ENCODE measurements at places on chromosomes 3 and 15. TPM values are rescaled to one million over a fixed set of nuclear protein-coding genes. Genes with fewer than 3 reads are reported as not detected.

- no peaks in the 10 kb centered on the region for H3K4me1 ChIP-seq
- no peak overlapping the region for H3K4me3 ChIP-seq
- no peak overlapping the region for H3K27ac ChIP-seq
- H3K27me3 ChIP-seq = peaks cover 6% of the 10 kb centered on the region
- no peak for DNase-seq
Observed at GRCh38 chr15:69002783-69003182, 11.7 kb upstream of the NOX5 start.

DNA sequence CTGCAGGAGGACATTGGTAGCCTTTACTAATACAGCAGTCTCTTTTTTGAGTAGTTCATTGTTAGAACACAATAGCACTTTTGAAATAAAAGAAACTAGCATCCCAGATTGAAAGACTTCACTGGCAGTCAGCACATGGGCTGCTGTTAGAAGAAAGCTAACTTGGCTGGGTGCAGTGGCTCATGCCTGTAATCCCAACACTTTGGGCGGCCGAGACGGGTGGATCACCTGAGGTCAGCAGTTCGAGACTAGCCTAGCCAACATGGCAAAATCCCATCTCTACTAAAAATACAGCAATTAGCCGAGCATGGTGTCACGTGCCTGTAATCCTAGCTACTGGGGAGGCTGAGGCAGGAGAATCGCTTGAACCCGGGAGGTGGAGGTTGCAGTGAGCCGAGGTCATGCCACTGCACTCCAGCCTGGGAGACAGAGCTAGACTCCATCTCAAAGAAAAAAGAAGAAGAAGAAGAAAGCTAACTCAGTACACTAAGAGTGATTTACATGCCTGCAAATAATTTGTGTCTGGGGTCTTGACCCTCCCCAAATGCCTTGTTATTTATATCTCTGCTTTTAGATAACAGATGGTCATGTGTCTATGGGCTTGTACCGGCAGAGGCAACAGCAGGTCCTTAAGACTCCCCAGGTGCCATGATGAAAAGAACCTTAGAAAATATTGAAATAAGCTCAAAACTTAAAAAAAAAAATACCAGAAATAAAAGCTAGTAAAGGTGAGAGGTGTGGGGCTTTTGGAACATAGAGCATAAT, 9.7 kb downstream of the TPM1 start:
- H3K4me1 ChIP-seq = peaks cover 64% of the 10 kb centered on the region
- no peaks in the 10 kb centered on the region for H3K27me3 ChIP-seq
- H3K36me3 ChIP-seq = peaks cover 4% of the 10 kb centered on the region
- H3K27ac ChIP-seq = peak overlapping the region; percentile 61
- no peak overlapping the region for H3K4me3 ChIP-seq
- DNase-seq = no peak

- H3K27me3 ChIP-seq = no peaks in the 10 kb centered on the region
- H3K4me1 ChIP-seq = no peaks in the 10 kb centered on the region
- no peak overlapping the region for H3K27ac ChIP-seq
- no peak for DNase-seq
- H3K36me3 ChIP-seq = no peaks in the 10 kb centered on the region
- no peak overlapping the region for H3K4me3 ChIP-seq
Observed at GRCh38 chr15:50778086-50778485, 12.6 kb upstream of the SPPL2A start.

DNA sequence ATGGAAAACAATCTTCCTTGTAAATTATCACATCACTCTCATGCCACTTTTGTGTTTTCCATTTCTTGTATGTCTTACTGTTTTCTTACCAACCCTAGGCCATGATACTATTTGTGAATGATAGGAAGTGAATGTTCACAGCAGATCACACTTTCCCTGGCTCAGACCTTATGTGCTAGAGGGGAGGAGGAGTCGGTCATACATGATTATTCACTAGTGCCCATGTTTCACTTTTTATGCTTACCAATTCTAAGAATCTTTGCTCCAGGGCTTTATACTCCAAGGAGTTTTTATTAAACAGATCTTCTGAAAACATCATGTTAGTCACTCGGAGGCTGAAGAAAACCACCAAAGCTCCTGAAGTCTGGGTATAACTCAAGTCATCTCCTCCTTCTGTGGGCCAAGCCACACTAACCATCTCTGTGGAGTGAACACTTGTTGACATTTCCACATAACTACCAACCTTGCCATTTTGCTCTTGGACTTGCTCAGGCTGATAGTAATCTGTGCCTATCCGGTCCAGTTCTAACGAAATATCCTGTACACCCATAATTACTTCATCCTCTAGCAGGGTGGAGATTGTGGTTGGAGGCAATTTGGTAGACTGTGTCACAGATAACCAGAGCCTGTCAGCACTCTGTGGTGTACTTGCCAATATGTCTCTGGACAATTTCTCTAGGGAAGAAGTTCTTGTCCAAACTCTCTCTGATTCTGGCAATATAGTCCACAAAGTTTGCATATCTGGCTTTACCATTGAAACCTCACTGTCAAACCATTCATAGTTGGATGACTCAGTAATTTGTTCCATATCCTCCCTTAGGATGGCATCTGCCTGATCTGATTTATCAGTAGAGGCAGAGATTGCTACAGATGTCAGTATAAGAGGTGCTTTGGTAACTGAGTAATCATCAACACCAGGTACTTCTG, 76.8 kb downstream of the IMPG2 start:
- no peaks in the 10 kb centered on the region for H3K4me1 ChIP-seq
- peaks cover 3% of the 10 kb centered on the region for H3K36me3 ChIP-seq
- no peak for DNase-seq

Gene CASR
- 2.5 TPM for total RNA-seq

Gene UTS2B
- 0.62 TPM for total RNA-seq

DNA sequence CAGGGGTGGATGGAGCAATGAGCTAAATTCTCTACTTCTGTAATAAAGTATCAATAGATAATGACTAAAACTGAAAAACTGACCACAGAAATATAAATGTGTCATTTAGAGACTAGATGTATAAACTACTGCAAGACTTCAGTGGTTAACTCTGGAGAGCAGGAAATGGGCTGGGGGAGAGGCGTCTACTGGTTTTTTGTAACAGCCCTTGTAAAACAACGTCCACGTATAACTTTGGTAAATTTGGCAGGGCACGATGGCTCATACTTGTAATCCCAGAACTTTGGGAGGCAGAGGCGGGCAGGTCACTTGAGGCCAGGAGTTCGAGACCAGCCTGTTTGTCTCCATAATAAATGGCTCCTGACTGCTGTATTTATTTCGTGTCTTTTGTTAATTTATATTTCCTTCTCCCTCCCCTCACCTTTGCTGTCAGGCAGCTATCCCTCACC, 12.5 kb downstream of the RAB27A start:
- H3K27ac ChIP-seq = no peak overlapping the region
- DNase-seq = no peak

- peak overlapping the region; percentile 97 for H3K27ac ChIP-seq
- DNase-seq = no peak
Observed at GRCh38 chr3:53044371-53044710, 1.5 kb downstream of the SFMBT1 start.

GRCh38 chr3:151460228-151460627, 633 bp downstream of the IGSF10 start:
- no peak overlapping the region for H3K27ac ChIP-seq
- peaks cover 9% of the 10 kb centered on the region for H3K4me1 ChIP-seq
- H3K36me3 ChIP-seq = no peaks in the 10 kb centered on the region
- peak overlapping the region; percentile 78 for H3K4me3 ChIP-seq
- no peak for DNase-seq
- H3K27me3 ChIP-seq = peaks cover 16% of the 10 kb centered on the region

GRCh38 chr15:90201130-90201943, at the start of gene SEMA4B:
SEMA4B (plus strand) TSS chr15:90201330; CDS start chr15:90201579, 249 bp downstream.
- H3K36me3 ChIP-seq = no peaks in the 10 kb centered on the region
- peak; percentile 77 for DNase-seq
- H3K27me3 ChIP-seq = no peaks in the 10 kb centered on the region
- H3K4me1 ChIP-seq = peaks cover 7% of the 10 kb centered on the region
- peak within 1 kb of the TSS; percentile 91 for H3K27ac ChIP-seq

GRCh38 chr3:45756055-45756454, 40.3 kb downstream of the SLC6A20 start:
- H3K27me3 ChIP-seq = peaks cover 5% of the 10 kb centered on the region
- no peak for DNase-seq
- peaks cover 11% of the 10 kb centered on the region for H3K4me1 ChIP-seq
- H3K4me3 ChIP-seq = no peak overlapping the region
- H3K36me3 ChIP-seq = peaks cover 1% of the 10 kb centered on the region
- no peak overlapping the region for H3K27ac ChIP-seq

- no peak overlapping the region for H3K4me3 ChIP-seq
- no peaks in the 10 kb centered on the region for H3K27me3 ChIP-seq
- peaks cover 5% of the 10 kb centered on the region for H3K4me1 ChIP-seq
- no peak for DNase-seq
- H3K27ac ChIP-seq = no peak overlapping the region
- peaks cover 10% of the 10 kb centered on the region for H3K36me3 ChIP-seq
Observed at GRCh38 chr3:94083261-94083660, 20.4 kb downstream of the NSUN3 start.

DNA sequence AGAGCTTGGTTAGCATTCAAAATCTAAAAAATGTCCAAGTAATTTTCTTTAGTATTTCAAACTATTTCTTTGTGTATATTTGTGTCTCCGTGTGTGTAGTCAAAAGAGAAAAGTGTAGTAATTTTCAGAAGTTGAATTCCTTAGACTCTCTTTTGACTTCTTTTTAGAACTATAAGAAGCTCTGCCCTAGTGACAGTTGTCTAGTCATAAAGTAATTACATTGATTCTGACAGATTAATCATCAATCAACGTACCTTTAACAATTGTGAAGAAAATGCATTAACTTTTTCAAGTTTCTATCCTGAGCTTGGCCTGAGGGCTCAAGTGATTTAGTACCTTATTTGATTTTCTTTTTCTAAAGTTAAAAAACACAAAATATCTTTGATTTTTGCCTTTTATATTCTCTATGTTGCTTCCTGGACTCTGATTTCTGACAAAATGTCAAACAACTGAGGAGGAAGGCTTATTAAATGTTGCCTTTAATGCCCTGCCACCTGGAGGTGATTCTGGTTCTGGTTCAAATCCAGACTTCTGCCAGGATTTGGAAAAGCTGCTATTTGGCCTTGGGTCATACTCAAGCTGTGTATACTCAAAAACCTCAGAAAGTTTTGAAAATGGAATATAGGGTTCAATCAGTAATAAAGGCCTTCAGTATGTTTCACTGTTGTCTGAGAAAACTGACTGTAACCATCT, 653.6 kb downstream of the NSUN3 start:
- H3K27ac ChIP-seq = no peak overlapping the region
- DNase-seq = no peak
- no peak overlapping the region for H3K4me3 ChIP-seq
- H3K27me3 ChIP-seq = no peaks in the 10 kb centered on the region
- H3K36me3 ChIP-seq = no peaks in the 10 kb centered on the region
- no peaks in the 10 kb centered on the region for H3K4me1 ChIP-seq

Gene SNTN
- not detected for total RNA-seq

Gene DPP8
- 30.7 TPM for total RNA-seq

- no peak for DNase-seq
- peaks cover 33% of the 10 kb centered on the region for H3K36me3 ChIP-seq
- peak overlapping the region; percentile 86 for H3K27ac ChIP-seq
- no peaks in the 10 kb centered on the region for H3K27me3 ChIP-seq
- peaks cover 40% of the 10 kb centered on the region for H3K4me1 ChIP-seq
Observed at GRCh38 chr15:79886124-79886523, 10.7 kb downstream of the MTHFS start.

DNA sequence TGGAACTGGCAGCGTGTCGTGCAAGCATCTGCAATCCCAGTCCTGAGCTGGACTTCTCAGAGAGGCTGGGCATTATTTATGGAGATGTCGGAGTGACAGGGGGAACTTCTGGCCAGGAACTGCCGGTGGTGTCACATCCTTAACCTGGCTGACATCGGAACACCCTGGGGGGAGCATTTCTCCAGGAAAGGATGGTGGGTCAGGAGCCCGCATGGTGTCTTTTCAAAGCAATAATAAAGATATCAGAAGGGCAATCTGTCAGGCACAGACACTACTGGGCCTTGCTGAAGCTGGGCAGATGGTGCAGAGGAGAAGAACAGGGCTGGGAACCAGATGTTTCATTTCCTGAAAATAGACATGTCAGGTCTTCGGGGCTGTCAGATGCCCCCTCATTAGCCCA, 133.5 kb downstream of the WNT7A start:
- no peaks in the 10 kb centered on the region for H3K36me3 ChIP-seq
- H3K4me3 ChIP-seq = no peak overlapping the region
- H3K27me3 ChIP-seq = peaks cover 2% of the 10 kb centered on the region

GRCh38 chr3:152271501-152272236, 2.9 kb downstream of the MBNL1 start:
- no peak for DNase-seq
- H3K27me3 ChIP-seq = peaks cover 19% of the 10 kb centered on the region
- no peaks in the 10 kb centered on the region for H3K36me3 ChIP-seq
- no peak overlapping the region for H3K27ac ChIP-seq
- peak overlapping the region; percentile 93 for H3K4me3 ChIP-seq
- peaks cover 19% of the 10 kb centered on the region for H3K4me1 ChIP-seq

GRCh38 chr3:147377412-147378367, 28.7 kb downstream of the ZIC4 start:
- DNase-seq = no peak
- H3K4me3 ChIP-seq = no peak overlapping the region
- no peak overlapping the region for H3K27ac ChIP-seq
- no peaks in the 10 kb centered on the region for H3K4me1 ChIP-seq
- no peaks in the 10 kb centered on the region for H3K36me3 ChIP-seq

- no peak for DNase-seq
- no peak overlapping the region for H3K27ac ChIP-seq
- H3K27me3 ChIP-seq = peaks cover 35% of the 10 kb centered on the region
- H3K36me3 ChIP-seq = no peaks in the 10 kb centered on the region
- peaks cover 12% of the 10 kb centered on the region for H3K4me1 ChIP-seq
Observed at GRCh38 chr3:194009019-194009418, 126.9 kb upstream of the HES1 start.

DNA sequence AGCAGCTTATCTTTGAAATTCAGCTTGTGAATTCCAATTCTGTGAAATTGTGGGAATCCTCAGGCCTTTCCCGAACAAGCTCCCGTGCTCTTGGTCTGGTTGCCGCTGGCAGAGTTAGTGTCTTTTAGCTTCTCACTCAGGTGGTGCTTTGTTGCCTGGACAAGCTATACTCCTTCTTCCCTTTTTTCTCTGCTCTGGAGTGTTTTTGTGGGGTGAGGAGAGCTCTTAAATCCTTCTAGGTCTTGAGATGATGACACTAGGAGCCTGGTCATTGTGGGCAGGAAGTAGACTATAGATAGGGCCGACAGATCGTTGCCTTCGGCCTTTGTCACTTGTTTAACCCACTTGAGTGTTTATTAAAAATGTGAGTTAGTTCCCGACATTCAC, 93.8 kb downstream of the SLCO3A1 start:
- peaks cover 15% of the 10 kb centered on the region for H3K4me1 ChIP-seq
- H3K27me3 ChIP-seq = no peaks in the 10 kb centered on the region
- no peak for DNase-seq
- no peaks in the 10 kb centered on the region for H3K36me3 ChIP-seq
